PC-9 (cell line): ENCODE measurements at places on chromosomes 13 and 19. TPM values are rescaled to one million over a fixed set of nuclear protein-coding genes. Genes with fewer than 3 reads are reported as not detected.

Gene OSCAR
- 0.87 and 2.4 TPM in 2 replicates for total RNA-seq

Gene CGB2
- not detected in 2 replicates for total RNA-seq

Gene KDELR1
- total RNA-seq = 220 and 261 TPM in 2 replicates

Gene KRTDAP
- total RNA-seq = not detected in 2 replicates

Gene TPTE2
- not detected in 2 replicates for total RNA-seq

Gene PDS5B
- total RNA-seq = 37.1 and 37.6 TPM in 2 replicates

Gene ZNF837
- total RNA-seq = 3.3 and 4.1 TPM in 2 replicates

Gene ASPDH
- total RNA-seq = not detected in 2 replicates

Gene SIGLECL1
- not detected in 2 replicates for total RNA-seq

Gene PLVAP
- total RNA-seq = not detected in 2 replicates
